ENCODE measurements at places on chromosomes 7 and 10.

GRCh38 chr10:62323751-62324150 is 50.4 kb upstream of the ZNF365 start:
- no peaks in the 10 kb centered on the region for H3K4me1 ChIP-seq
- DNase-seq: no peak
- H3K27me3 ChIP-seq: no peaks in the 10 kb centered on the region
- H3K36me3 ChIP-seq: no peaks in the 10 kb centered on the region
- no peak overlapping the region for H3K27ac ChIP-seq
- no peak overlapping the region for H3K4me3 ChIP-seq

GRCh38 chr7:151902311-151902710 is 25.4 kb upstream of the PRKAG2 start:
- DNase-seq: no peak
- H3K27ac ChIP-seq: no peak overlapping the region
- peaks cover 16% of the 10 kb centered on the region for H3K27me3 ChIP-seq
- no peaks in the 10 kb centered on the region for H3K36me3 ChIP-seq

DNA sequence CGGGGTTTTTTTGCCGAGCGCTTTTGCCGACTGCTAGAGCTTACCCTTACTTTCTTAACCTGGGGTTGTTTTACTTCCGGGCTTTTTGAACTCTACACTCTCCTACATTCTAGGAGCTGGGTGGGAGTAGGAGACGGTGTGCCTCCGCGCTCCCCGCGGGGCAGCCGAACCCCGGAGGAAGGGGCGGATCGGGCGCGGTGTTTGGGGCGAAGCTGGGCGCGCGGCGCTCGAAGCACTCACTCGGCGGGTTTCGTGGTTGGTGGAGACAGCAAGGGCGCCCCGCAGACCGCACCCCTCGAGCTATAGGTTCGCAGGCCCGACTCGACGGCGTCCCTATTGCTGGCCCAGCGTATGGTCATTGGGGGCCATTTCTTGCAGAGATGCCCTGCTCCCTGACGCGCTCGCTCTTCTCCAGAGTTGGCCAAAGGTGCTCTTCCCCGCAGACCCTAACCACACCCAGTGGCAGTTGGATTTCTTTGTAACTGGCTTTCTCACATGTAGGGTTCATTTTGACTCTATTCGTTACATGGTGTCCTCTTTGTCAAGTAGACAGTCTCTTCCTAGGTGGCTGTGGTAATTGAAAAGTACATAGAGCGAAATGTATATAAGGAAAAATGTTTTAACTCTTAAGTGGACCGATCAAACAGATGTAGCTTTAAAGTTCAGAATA is 364 bp downstream of the ZNF518A start:
- H3K4me1 ChIP-seq: peaks cover 25% of the 10 kb centered on the region
- H3K4me3 ChIP-seq: peak overlapping the region; percentile 59
- H3K27ac ChIP-seq: peak overlapping the region; percentile 94
- H3K27me3 ChIP-seq: no peaks in the 10 kb centered on the region
- DNase-seq: no peak

DNA sequence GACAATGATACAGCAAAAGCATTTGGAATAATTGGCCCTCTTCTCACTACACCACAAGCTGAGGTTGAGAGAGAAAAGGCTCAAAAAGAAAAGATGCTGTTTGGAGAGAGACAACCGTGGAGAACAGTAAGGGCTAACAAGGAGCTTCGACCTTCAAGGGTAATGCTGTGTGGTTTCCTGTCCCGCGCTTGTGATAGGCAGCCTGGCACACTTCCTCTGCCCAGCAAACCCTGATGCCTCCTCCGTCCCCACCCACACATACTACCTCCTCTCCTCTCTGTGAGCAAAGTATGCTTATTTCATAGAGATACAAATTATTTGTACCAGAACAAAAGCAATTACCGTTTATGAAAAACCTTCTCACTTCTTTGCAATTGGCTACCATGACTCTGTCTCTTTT is 755.4 kb downstream of the KCNMA1 start:
- H3K4me3 ChIP-seq: no peak overlapping the region
- peaks cover 10% of the 10 kb centered on the region for H3K27me3 ChIP-seq
- no peak overlapping the region for H3K27ac ChIP-seq
- H3K36me3 ChIP-seq: no peaks in the 10 kb centered on the region
- DNase-seq: no peak
- H3K4me1 ChIP-seq: no peaks in the 10 kb centered on the region

GRCh38 chr7:120060281-120060680 is 212.7 kb upstream of the KCND2 start:
- H3K27ac ChIP-seq: no peak overlapping the region
- H3K4me1 ChIP-seq: no peaks in the 10 kb centered on the region
- DNase-seq: no peak
- H3K36me3 ChIP-seq: no peaks in the 10 kb centered on the region
- H3K4me3 ChIP-seq: no peak overlapping the region
- no peaks in the 10 kb centered on the region for H3K27me3 ChIP-seq

GRCh38 chr7:27453702-27454405 is 208.8 kb downstream of the HIBADH start:
- H3K4me3 ChIP-seq: no peak overlapping the region
- no peak for DNase-seq
- no peaks in the 10 kb centered on the region for H3K4me1 ChIP-seq
- H3K27ac ChIP-seq: no peak overlapping the region

DNA sequence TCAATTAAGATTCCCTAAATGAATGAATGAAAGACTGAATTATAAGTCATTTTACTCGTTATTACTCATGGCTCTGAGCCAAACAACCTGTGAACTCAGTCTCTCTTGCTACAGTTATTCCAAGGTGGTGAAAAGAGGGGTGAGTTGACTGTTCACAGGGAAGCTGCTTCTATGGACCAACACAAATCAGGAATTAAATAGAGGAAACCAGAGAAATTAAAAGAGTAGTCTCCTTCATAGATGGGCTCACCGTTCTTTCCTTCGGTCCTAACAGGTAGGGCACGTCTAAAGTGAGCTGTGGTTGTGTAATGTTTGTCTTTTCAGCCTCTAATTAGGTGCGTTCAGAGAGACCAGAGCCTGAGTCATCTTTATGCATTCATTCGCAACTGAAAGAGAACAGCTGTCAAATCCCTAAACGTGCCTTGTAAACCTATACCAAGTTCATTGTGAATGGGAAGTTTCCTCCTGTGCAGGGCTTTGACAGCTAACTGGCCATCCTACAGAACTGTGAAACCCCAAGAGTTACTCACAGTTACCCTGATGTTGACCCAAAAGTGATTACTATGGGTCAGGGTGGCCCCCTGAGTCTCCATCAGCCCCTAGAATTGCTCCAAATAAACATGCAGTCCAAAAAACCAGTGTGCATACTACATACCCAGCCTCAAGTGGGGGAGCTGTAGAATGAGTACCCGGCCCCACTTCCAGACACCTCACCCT is 18.2 kb upstream of the C10orf53 start:
- H3K27me3 ChIP-seq: peaks cover 3% of the 10 kb centered on the region
- H3K36me3 ChIP-seq: no peaks in the 10 kb centered on the region
- no peak for DNase-seq
- H3K4me1 ChIP-seq: no peaks in the 10 kb centered on the region
- H3K4me3 ChIP-seq: no peak overlapping the region

GRCh38 chr10:49008091-49008490 is 68.5 kb upstream of the LRRC18 start:
- no peak overlapping the region for H3K4me3 ChIP-seq
- no peaks in the 10 kb centered on the region for H3K36me3 ChIP-seq
- H3K27ac ChIP-seq: no peak overlapping the region
- no peaks in the 10 kb centered on the region for H3K4me1 ChIP-seq
- no peak for DNase-seq

DNA sequence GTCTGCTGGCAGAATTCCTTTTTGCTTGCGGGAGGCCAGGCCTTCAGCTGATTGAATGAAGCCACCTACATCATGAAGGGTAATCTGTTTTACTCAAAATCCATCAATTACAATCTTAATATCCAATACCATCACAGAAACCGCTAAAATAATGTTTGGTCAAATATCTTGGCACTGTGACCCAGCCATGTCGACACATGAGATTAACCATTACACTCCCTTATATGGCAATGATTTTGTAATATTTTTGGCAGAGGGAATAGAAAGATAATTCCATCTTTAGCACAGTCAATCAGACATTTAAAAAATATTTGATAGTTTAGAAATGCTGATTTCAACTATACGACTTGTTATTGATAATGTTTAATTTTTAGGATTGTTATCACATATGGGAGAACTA is 36.5 kb upstream of the SLC39A12 start:
- H3K27ac ChIP-seq: no peak overlapping the region
- no peak for DNase-seq
- H3K4me1 ChIP-seq: no peaks in the 10 kb centered on the region
- no peaks in the 10 kb centered on the region for H3K27me3 ChIP-seq
- H3K4me3 ChIP-seq: no peak overlapping the region

DNA sequence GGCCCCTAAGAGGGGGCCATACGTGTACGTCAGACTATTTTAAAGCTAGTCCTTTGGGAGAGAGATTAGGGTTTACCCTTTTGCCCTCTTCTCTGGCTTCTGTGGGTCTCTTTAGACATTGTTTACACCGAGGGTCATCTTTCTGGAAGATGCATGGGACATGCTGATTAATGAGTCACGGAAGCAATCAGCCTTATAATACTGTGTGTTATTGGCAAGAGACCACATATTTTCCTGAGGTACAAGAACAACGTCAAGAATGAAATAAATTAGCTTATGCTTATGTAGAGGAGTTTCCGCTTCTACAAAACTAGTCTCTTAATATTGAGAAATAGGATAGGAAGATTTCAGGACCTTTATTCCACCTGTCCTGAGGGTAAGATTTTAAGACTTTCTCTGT is 327.7 kb downstream of the BBS9 start:
- no peaks in the 10 kb centered on the region for H3K36me3 ChIP-seq
- no peaks in the 10 kb centered on the region for H3K4me1 ChIP-seq
- H3K27ac ChIP-seq: no peak overlapping the region
- no peak for DNase-seq

DNA sequence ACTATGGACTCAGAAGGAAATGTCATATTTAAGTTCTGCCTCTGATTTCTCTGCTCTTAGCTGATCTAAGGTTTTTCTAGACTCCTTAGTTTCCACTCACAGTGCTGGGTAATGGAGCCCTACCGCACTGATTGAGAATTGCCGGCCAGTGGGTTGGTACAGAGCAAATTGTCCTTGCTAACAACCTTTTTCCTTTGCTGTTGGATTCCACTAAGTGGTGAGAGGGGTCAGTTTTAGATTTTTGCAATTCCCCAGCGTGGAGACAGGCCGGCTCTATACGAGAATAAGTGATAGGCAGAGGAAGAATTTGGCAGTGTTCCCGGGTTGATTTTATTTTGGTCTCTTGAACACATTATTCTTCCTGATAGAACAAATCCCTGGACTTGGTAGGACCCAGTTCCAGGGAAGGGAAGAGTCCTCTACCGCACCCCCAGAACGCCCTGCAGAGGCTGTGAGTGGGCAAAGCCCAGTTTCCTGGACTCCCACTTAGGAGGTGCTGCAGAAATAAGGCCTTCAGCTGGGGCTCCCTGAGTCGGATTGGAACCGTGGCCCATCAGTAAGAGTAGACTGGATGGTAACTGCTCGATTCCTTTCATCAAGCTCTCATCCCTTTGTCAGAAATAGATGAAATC is 3.0 kb upstream of the NRP1 start:
- peaks cover 13% of the 10 kb centered on the region for H3K27me3 ChIP-seq
- H3K27ac ChIP-seq: no peak overlapping the region
- H3K4me3 ChIP-seq: no peak overlapping the region
- no peaks in the 10 kb centered on the region for H3K4me1 ChIP-seq
- H3K36me3 ChIP-seq: no peaks in the 10 kb centered on the region
- no peak for DNase-seq

- H3K27me3 ChIP-seq: no peaks in the 10 kb centered on the region
- no peaks in the 10 kb centered on the region for H3K4me1 ChIP-seq
- DNase-seq: no peak
- H3K4me3 ChIP-seq: no peak overlapping the region
- peaks cover 48% of the 10 kb centered on the region for H3K36me3 ChIP-seq
Measured at GRCh38 chr7:100069991-100070390, 11.5 kb downstream of the ZNF3 start.

DNA sequence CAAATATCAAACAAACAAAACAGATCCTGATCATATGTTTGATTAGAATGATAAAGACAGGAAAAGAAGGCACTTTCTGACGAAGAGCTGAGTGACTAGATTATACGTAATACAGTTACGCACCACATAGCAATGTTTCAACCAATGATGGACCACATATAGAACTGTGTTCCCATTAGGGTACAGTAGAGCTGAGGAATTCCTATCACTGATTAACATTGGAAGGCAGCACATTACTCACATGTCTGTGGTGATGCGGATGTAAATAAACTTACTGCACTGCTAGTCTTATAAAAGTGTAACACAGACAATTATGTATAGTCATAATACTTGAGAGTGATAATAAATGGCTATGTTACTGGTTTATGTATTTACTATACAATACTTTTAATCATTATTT is 98.3 kb downstream of the PTN start:
- H3K27ac ChIP-seq: no peak overlapping the region
- H3K4me3 ChIP-seq: no peak overlapping the region

DNA sequence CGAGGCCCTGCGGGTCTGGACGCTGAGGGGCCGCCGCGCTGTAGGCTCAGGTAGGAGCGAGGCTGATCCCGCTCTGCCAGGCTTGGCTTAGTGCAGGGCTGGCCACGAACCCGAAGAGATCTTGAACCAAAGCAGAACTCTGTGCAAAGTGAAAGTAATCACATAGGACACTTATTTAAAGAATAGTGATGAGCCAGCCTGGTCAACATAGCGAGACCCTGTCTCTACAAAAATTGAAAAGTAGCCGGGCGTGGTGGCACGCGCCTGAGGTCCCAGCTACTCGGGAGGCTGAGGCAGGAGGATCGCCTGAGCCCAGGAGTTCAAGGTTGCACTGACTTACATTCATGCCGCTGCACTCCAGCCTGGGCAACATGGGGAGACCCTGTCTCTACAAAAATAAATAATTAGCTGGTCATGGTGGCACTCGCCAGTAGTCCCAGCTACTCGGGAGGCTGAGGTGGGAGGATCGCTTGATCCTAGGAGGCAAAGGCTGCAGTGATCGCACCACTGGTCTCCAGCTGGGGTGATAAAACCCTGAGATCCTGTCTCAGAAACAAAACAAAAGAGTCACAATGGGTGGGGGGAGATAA is 541 bp downstream of the ZSCAN25 start:
- peaks cover 25% of the 10 kb centered on the region for H3K36me3 ChIP-seq
- peak overlapping the region; percentile 99 for H3K4me3 ChIP-seq
- peaks cover 9% of the 10 kb centered on the region for H3K4me1 ChIP-seq
- peak overlapping the region; percentile 61 for H3K27ac ChIP-seq

All from HCT116 (cell line).